ENCODE measurements at places on chromosomes 2 and 18. TPM values are rescaled to one million over a fixed set of nuclear protein-coding genes. Genes with fewer than 3 reads are reported as not detected.

DNA sequence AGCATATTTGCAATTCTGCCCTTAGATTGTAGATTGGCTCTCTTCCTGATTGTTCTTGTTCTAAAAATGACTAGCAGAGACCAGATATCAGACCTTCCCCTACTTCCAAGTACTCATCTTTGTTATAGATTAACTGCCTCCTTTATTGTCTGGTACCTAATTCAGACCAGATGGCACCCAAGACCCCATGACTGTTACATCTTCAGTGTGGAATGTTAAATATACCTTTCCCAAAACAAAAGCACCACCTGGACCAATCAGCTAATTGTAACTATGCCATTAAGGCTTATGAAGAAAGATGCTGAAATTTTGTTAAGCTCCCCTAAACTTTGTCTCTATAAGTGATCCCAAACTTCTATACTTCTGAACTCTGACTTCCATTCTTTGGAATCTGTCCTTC lies 12.0 kb upstream of the TFPI start:
- H3K27ac ChIP-seq = no peak overlapping the region
- DNase-seq = no peak
- no peaks in the 10 kb centered on the region for H3K36me3 ChIP-seq

DNA sequence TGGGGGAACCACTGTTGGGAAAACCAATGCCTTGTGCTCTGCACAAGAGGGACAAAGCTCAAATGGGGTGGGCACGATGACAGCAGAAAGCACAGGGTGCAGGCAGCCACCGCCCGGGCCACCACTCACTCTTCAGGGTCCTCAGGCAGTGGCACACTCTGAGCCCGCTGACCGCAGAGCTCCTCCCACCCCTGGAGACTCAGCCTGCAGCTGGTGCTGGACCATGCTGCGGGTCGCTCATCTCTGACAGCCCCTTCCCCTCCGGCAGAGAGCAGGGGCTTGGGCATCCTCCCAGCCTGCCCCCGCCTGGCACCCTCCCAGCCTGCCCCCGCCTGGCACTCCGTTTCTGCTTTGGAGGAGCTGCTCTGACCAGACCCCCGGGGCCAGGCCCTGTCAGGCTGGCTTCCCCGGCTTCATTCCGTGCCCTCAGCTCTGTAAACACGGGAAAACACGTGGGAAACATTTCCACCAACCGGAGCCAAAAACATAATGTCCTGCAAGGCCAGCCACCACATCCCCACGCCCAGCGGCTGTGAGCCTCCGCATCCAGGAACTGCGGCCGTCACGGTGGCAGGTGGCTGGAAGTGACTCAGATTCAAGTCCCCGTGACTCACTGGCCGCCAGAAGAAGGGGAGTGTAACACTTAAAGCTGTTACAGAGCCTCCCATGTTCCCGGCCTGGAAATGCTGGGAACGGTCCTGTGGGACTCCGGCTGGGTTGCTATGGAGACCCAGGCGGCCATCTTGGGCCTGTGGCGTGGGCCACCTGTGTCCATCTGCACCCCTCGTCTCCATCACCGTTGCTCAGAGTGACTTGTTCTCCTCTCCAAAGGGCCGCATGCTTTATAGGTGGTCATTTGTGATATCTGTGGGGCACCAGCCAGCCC lies 6.8 kb upstream of the SNED1 start:
- no peak overlapping the region for H3K4me3 ChIP-seq
- H3K27ac ChIP-seq = peak overlapping the region; percentile 68
- no peaks in the 10 kb centered on the region for H3K36me3 ChIP-seq
- H3K4me1 ChIP-seq = peaks cover 15% of the 10 kb centered on the region

- no peak overlapping the region for H3K4me3 ChIP-seq
- H3K36me3 ChIP-seq = no peaks in the 10 kb centered on the region
- H3K4me1 ChIP-seq = no peaks in the 10 kb centered on the region
- H3K27ac ChIP-seq = no peak overlapping the region
- DNase-seq = peak; percentile 78
Measured at GRCh38 chr2:45778720-45779171, 127.3 kb downstream of the PRKCE start.

DNA sequence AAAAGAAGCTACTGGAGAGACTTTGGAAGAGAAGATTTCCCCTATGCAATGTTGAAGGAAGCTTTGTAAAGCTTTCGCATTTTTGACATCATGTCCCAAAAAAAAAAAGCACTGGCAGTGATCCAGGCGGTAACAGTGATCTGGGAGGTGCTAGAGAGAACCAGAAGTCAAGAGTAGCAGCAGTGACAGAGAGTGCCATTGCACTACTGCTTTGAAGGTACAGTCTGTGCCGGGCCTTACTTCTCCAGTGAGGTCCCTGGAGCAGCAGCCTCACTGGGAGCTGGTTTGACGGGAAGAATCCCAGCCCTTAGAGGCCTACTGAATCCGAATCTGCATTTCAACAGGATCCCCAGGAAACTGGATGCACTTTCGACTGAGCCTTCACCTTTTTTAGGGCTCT lies 50.9 kb upstream of the ATL2 start:
- H3K4me1 ChIP-seq = peaks cover 4% of the 10 kb centered on the region
- no peaks in the 10 kb centered on the region for H3K27me3 ChIP-seq
- H3K4me3 ChIP-seq = no peak overlapping the region
- no peak overlapping the region for H3K27ac ChIP-seq
- no peaks in the 10 kb centered on the region for H3K36me3 ChIP-seq

DNA sequence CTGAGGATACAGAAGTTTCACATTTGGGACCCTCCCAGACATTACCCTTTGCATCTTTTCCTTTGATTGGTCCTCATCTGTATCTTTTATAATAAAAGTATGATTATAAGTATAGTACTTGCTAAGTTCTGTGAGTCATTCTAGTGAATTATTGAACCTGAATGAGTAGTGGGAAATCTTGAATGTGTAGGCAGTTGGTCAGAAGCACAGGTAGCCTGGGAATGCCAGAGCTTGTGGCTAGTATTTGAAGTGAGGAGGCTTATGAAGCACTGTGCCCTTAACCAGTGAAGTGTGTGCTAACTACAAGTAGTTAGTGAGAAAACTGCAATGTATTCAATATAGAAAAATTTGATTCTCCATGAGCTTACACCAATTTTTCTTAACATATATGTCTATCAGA lies 257.6 kb downstream of the GRB14 start:
- no peak overlapping the region for H3K27ac ChIP-seq
- no peaks in the 10 kb centered on the region for H3K27me3 ChIP-seq
- DNase-seq = no peak
- no peaks in the 10 kb centered on the region for H3K4me1 ChIP-seq

DNA sequence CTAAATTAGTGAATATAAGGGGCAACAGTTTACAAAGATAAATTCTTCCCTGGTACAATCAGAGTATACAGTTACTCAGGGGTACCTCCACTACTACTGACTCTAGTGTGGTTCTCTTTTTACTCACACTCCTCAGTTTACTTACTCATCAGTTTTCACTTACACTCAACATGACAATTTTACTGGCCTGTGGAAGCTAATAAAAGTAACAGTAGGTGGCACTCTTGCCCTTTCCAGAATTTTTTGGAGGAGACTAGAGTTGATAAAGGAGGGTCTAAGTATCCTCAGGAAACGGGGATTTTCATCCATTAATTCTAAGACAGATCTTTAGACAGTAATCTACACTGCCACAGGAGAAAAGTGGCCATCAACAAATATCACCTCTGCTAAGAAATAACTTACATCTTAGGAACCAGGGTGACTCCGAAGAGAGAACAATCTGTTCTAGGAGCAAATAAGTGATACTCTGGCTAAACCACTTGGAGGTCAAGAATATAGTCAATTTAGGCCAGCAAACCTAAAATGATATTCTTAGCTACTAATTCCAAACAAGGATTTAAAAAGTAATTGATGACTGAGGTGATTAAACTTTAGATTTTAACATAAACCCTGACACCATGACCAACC lies 61.3 kb downstream of the ATL2 start:
- H3K27me3 ChIP-seq = no peaks in the 10 kb centered on the region
- no peak for DNase-seq
- peak overlapping the region; percentile 64 for H3K27ac ChIP-seq

- H3K36me3 ChIP-seq = no peaks in the 10 kb centered on the region
- H3K4me1 ChIP-seq = no peaks in the 10 kb centered on the region
- H3K27ac ChIP-seq = no peak overlapping the region
- DNase-seq = no peak
Measured at GRCh38 chr2:195579776-195580555, 77.1 kb upstream of the SLC39A10 start.

- H3K4me3 ChIP-seq = no peak overlapping the region
- peaks cover 20% of the 10 kb centered on the region for H3K4me1 ChIP-seq
- no peaks in the 10 kb centered on the region for H3K36me3 ChIP-seq
- H3K27ac ChIP-seq = no peak overlapping the region
Measured at GRCh38 chr2:21035974-21036707, 7.7 kb downstream of the APOB start.

GRCh38 chr2:209872675-209873074 lies 101.0 kb downstream of the UNC80 start:
- H3K36me3 ChIP-seq = no peaks in the 10 kb centered on the region
- no peak overlapping the region for H3K4me3 ChIP-seq
- no peak overlapping the region for H3K27ac ChIP-seq
- no peaks in the 10 kb centered on the region for H3K27me3 ChIP-seq

- H3K27me3 ChIP-seq = no peaks in the 10 kb centered on the region
- DNase-seq = no peak
- H3K4me1 ChIP-seq = no peaks in the 10 kb centered on the region
- H3K27ac ChIP-seq = no peak overlapping the region
- H3K4me3 ChIP-seq = no peak overlapping the region
Measured at GRCh38 chr2:28175028-28175427, 217.6 kb upstream of the FOSL2 start.

DNA sequence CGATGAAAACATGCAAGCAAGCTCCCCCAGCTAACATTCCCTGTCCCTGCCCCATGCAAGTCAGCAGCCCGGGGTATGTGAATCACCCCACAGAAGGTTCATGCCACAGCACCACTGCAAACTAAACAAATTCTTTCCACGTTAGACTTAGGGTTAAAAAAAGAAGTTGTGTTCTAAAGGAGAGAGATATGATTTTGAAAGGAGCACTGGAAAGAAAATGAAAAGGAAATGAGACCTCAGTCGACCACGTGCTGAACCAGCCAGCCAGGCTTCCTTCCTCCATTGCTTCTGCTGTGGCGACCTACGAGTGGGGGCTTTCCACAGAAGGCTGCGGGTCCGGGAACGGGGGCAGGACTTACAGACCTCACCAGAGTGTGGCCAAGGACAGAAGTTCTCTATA lies 52.0 kb downstream of the ARL4C start:
- no peak overlapping the region for H3K4me3 ChIP-seq
- H3K4me1 ChIP-seq = peaks cover 11% of the 10 kb centered on the region
- no peak overlapping the region for H3K27ac ChIP-seq

DNA sequence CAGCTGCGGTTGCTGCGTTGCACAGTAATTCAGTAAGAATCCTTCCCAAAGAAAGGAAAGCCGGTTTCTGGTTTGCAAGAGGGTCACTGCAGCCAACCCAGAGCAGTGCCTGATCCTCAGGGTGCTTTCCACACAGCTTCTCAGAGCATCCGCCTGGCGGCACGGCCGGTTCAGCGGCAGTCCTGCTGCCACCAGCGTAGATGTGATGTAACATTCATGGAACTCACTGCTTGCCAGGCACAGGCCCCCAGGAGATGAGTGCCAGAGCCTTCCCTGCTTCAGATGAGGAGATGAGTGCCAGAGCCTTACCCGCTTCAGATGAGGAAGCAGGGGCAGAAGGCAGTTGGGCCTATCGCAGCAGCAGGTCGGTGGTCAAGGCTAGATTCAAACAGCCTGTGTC lies 230.2 kb downstream of the GBX2 start:
- H3K27me3 ChIP-seq = no peaks in the 10 kb centered on the region
- H3K36me3 ChIP-seq = no peaks in the 10 kb centered on the region
- H3K27ac ChIP-seq = no peak overlapping the region
- H3K4me3 ChIP-seq = no peak overlapping the region

- peak overlapping the region; percentile 35 for H3K27ac ChIP-seq
- H3K4me1 ChIP-seq = peaks cover 76% of the 10 kb centered on the region
- no peak overlapping the region for H3K4me3 ChIP-seq
- DNase-seq = no peak
Measured at GRCh38 chr2:96891591-96892333, 21.9 kb upstream of the SEMA4C start.

DNA sequence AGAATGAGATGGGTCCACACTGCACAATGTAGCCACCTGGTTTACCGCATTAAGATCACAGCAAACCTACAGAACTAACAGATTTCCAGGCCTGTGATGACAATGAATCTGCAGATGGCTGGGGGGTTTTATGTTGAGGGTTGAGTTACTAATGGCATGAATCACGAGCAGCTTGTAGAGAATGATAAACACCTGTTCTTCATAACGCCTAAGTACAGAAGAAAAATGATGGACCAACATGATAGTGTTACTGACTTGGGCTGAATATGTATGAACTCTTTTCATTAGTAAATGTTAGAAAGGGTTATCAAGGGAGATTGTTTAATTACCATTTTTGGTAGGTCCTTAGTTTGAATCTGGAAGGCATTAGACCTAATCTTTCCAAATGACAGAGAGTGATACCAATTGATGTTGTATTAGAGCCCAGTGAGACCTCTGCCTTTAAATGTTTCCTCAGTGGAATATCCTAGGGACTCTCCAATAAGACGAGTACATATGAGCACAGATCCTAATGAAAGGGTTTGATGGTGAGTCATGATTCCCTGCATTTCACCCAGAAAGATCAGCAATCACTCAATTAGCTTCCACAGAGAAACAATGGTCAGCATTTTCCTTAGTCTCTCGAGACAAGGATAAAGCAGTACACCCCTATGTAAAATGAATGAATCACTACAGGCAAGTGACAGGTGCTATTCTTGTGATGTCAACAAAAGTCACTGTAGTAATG lies 243.8 kb downstream of the DLGAP1 start:
- H3K27me3 ChIP-seq = no peaks in the 10 kb centered on the region
- no peak overlapping the region for H3K27ac ChIP-seq
- H3K36me3 ChIP-seq = no peaks in the 10 kb centered on the region
- no peak for DNase-seq
- no peak overlapping the region for H3K4me3 ChIP-seq

Gene ZBTB7C
- 0.71 TPM for total RNA-seq

Gene MREG
- total RNA-seq = 1.4 TPM

Gene YES1
- 146 TPM for total RNA-seq

Gene STARD6
- not detected for total RNA-seq

Gene DSC2
- 2.1 TPM for total RNA-seq

Gene IL36G
- total RNA-seq = not detected

Gene TRIM54
- total RNA-seq = not detected

Measured in sigmoid colon (tissue), 7 donors.